ENCODE measurements at places on chromosomes 2 and 18.

- DNase-seq, result no peak
These were observed 19.8 kb downstream of the PROC start for GRCh38 chr2:127437781-127438726.

GRCh38 chr2:235191978-235192377 is 240.2 kb downstream of the SH3BP4 start:
- no peak for DNase-seq

DNA sequence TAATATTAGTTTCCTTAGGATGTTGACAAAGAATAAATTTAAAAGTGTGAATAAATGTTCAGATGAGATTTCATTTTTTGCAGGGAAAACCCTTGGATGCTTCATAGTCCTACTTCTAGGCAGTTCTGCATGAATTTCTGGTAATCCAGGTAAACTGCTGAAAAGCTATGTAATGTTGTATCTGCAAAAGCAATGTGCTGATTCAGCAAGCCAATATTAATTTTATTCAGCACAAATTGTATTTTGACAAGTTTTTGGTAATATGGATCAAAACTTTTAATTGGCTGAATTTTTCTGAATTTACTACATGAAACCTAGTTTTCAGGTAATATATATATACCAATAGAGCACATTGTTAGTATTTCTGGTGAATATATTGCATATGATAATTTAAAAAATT is 17.8 kb upstream of the RBBP8 start:
- no peak for DNase-seq

GRCh38 chr18:74516271-74517235 is 17.7 kb upstream of the CNDP1 start:
- no peak for DNase-seq

DNA sequence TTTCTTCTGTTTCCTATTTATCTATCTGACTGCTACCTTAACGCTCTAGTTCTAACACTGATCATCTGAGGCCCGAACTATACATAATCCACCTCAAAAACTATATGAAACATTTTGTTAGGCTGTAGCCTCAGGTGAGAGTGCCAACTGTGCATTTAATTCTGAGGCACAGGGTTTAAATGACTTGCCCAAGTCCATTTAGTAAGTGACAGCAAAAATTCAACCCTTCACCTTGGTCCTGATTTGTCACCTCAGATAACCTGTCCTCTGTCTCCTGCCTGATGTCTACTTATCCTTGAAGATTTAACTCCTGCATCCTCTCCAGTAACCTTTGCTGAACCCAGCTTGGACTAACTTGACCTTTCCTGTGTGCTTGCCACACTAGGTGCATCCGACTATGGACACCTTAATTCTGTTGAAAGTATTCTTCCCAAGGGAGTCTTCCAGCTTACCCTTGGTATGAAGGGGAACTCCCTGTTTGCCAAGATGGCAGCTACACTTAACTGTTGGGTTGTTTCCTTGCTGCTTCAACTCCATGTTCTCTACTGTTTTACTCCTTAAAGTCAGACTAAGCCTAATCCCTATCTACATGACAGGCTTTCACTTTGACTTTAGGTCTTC is 23.5 kb downstream of the CD302 start:
- DNase-seq, result no peak

- DNase-seq, result no peak
These were observed 239.0 kb upstream of the SMAD7 start for GRCh38 chr18:49189772-49190171.

- no peak for DNase-seq
These were observed 133.9 kb upstream of the KLHL14 start for GRCh38 chr18:32906506-32907310.

DNA sequence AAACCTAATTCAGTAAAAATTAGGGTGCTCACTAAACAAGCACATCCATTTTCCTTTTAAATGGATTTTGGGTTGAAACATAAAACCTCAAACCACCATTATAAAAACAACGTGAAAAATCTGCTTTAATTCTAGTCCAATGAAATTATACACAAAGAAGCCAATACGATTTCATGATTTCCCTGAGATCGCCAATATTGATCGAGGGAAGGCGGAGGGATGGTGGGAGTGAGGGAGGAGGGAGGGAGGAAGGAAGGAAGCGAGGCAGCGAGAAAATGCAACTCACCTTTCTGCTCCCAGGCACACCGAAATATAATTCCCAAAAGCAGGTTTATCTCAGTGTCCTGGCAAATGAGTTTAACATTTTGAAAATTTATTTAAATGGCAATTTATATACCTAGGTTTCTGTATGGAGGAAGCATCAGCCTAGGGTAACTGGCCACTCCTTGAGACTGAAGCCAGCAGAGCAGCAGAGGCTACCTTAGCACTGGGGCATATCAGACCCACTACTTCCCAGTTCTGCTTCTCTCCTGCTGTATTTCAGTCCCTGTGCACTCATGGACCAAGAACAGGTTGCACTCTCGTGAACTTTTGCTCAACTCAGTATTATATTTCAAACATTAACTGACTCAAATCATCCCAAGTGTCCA is 2.3 kb upstream of the ONECUT2 start:
- no peak for DNase-seq

DNA sequence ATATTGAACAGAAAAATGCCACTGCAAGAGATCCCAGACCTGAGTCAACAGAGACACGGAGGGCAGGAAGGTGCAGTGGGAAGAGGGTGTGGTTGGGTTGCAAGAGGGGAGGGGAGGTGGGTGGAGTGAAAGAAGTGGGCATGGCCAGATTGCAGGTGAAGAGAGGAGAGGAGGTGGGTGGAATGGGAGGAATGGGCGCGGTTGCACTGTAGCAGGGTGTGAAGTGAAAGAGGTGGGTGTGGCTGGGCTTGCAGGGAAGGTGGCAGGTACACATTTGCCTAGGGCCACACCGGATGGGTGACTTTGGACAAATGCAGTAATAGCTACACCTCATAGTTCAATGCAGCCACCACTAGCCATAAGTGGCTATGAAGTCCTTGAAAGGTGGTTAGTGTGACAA is 71.1 kb downstream of the DOCK10 start:
- no peak for DNase-seq

- no peak for DNase-seq
These were observed 3.1 kb upstream of the TXNL4A start for GRCh38 chr18:79991494-79991893.

DNA sequence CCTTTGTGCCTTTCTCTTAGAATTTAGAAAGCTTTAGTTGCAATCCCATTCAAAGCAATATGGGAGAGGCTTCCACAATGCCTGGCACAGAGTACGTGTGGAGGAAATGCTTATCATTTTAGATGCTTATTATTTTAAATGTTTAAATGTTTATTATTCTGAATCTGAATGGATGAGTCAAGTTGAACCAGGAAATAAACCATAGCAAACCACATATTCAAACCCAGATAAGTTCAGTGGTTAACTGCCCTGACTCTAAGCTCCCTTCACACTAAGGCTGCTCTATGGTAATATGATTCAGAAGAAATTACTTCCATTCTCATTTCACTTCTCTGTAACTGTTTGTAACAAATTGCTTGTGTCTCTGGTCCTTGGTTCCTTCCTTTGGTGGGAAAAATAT is 5.2 kb upstream of the PPP4R1 start:
- DNase-seq, result no peak

DNA sequence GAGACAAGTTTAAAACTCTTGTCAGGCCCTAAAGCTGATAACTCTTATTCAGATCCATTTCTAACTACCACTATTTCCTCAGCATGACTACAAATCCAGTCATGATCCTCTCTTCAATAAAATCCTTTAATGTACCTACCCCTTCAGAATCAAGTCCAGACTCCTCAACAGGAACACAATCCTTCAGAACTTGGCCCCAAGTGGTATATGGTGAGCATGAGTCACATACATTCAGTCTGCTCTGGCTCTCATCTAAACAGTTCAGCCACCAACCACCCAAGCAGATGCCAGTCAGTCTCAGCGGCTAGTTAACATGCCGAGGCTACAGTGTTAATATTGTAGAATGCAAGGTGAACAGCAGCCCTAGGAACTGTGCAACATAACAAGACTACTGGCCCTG is 9.7 kb downstream of the LMAN2L start:
- no peak for DNase-seq

DNA sequence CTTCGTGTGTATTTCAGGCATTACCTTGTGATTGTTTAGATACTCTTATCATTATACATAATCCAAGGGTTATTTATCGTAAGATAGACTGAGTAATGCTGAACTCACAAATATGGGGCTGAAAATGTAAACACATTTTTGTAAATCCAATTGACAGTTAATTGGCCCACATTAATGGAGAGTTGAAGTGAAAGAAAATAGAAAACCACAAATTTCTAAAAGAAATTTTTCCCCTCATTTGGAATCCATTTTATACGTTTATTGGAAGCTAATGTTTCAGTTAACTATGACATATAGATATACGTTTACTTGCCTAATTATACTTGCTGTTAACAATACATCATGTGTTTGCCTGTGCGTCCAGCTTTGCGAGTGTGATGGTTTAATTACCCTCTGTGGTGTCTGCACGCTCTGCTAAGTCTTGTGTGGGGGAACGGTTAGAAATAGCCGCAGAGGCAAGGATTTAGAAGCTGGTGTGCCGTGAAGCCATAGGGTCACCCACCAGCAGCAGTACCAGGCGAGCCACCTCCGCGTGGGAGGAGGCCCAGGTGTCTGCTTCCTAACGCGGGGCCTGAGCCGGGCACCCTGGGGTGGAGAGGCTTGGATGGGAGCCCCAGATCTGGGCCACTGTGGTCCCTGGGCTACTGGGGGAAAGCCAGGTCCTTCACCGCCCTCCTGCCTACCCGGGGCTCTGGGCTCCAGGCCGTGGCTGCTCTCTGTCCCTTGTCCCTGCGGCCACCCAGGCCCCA is 38.0 kb downstream of the TSHZ1 start:
- DNase-seq, result no peak

DNA sequence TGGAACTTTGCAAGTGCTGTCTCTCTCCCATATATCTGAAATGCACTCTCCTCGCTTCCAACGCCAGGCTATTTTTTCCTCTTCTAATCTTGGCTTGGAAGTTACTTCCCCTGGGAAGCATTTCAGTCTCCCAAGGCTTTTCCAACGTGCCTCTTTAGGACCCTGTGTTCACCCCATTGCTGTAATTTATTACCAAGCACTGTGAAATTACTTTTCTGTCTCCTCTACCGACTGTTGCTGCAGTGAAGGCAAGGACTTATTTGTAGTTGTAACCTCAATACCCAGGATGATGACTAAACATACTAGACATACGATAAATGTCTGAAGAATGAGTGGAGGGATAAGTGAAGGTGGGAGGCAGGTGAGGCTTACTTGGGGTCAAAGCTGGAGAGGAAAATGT is 163.7 kb downstream of the GALNT14 start:
- no peak for DNase-seq

DNA sequence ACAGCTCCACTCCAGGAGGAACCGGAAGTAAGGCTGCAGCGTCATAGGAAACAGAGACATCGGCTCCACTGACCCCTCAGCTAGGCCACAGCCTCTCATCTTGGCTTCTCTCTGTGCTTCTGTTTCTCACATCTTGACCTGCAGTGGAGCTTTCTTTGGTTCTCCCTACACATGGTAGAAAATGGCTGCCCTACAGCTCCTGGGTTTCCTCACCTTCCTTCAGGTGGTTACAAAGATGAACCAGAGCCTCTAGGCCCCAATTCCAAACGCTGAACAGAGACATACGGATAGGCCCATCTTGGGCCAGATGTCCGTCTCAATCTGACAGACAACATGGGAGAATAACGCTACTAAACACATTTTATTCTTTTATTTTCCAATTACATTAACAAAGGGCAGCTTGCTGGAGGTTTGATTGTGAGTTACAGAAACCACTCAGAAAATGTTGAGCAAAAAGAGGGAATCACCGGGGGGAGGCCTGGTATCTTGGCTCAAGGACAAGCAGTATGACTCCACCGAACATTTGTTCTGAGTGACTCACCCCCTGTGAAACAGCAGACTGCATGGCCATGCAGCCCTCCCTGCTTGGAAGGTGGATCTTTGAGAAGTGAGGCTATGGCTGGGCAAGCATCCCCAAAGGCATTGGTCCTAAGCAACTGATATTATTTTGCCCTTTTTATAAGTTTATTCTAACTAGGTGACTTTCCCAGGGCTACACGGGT is 303.5 kb downstream of the CDCA7 start:
- no peak for DNase-seq

DNA sequence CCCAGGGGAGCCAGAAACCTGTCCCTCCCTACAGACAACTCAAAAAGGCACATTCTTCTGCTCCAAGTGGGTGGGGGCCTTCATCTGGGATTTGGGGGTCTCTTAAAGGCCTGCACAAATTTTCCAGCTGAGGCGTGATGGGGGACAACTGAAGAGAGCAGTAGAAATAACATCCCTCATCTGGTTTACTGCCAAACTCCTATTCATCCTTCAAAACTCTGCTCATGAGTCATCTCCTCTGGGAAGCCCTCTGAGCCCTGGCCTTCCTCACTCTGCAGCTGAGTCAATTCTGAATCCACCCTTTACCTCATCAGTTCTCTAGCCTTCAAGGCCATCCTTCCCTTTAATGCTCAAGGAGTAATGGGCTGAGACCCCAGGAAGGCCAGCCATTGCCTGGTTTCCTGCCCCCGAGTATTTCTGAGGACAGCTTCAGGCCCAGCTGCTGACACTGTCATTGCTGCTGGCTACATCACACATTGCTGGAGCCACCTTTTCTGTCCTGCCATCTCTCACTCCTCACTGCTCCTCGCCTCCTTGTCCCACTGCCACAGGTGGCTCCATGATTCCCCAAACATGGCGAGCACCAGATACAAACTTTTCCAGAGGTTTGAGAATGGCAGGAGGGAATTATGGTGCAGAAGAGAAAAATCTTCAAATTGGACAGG is 32.2 kb upstream of the GLI2 start:
- no peak for DNase-seq

DNA sequence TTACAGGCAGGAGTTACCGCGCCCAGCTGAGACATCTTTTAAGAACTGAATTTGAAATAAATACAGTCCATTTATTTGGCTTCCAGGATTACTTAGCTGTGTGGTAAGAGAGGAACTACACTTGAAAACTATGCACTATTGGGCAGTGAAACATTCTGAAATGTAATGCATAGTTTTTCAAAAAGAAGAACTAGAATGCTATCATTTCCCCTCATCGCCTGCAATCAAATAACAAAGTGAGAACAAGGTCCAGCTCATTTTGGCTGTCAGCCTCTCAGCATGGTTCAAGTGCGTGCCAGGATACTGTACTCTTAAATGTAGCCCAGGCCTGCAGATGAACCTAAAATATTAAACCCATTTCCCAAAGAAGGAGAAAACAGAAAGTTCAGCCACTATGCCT is 76.6 kb upstream of the ARL5A start:
- DNase-seq, result peak; percentile 36

DNA sequence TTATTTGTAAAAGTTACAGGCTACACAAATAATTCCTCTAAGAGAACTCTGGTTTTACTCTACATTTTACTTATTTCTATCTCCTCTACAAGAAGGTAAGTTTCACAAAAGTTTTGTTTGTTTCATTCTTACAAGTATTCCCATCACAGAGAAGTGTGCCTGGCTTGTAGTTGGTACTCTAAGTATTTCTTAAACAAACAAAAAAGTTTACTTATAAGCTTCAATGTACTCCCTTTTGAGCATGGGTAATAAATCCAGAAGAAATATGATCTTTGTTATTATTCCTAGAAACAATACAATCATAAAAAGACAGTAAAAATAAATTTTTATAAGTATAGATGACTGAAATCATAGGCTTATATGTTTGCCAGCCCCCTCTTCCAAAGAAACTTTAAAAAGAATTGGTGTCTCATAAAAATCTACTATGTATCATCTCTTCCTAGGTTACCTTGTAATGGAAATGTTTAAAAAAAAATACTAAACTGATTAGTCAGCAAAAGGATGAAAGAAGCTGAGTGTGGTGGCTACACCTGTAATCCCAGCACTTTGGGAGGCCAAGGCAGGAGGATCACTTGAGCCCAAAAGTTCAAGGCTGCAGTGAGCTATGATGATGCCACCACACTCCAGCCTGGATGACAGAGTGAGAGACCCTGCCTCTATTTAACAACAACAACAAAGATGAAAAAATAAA is 54.7 kb downstream of the ATL2 start:
- DNase-seq, result no peak

All from spinal cord (tissue), 10 donors.